DMS153 (cell line): ENCODE measurements at places on chromosomes 7 and 10.

- DNase-seq = no peak
These were observed 57.1 kb upstream of the RHOBTB1 start for GRCh38 chr10:61000769-61001730.

DNA sequence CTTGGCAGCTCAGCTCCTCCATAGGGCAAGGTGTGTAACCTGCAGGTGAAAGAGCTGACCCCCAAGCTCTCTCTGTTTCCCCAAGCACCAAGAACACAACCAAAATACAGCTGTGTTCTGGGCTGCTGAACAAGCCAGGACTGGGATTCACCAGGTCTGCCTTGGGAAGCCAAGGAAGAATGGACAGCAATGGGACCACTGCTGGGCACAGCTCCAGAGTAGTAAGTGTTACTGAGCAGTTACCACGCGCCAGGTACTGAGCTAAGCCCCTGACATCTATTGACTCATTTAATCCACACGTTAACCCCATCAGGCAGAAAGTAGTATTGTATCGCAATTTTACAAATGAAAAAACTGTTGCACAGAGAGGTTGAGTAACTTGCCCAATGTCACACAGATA is 168.3 kb downstream of the GRID1 start:
- no peak for DNase-seq

DNA sequence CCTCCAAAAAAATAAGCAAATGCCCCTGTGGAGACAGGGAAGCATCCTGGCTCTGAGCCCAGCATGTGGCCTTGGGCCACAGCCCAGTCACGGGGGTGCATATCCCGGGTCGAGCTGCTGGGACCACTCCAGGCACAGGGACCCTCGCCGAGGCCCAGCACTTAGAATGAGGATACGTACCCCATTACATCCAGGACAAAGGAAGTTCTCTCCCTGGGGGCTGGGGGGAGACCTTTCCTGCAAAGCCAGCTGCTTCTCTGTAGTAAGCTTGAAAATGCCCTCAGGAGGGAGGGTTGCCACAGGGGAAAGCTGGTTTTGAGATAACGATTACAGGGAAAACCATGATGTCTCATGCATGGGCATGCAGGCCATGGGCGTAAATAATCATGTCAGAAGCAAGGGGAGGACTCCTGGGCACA is 75.5 kb downstream of the HIPK2 start:
- DNase-seq = no peak

GRCh38 chr10:71233482-71233892 is 21.1 kb downstream of the UNC5B start:
- DNase-seq = no peak

DNA sequence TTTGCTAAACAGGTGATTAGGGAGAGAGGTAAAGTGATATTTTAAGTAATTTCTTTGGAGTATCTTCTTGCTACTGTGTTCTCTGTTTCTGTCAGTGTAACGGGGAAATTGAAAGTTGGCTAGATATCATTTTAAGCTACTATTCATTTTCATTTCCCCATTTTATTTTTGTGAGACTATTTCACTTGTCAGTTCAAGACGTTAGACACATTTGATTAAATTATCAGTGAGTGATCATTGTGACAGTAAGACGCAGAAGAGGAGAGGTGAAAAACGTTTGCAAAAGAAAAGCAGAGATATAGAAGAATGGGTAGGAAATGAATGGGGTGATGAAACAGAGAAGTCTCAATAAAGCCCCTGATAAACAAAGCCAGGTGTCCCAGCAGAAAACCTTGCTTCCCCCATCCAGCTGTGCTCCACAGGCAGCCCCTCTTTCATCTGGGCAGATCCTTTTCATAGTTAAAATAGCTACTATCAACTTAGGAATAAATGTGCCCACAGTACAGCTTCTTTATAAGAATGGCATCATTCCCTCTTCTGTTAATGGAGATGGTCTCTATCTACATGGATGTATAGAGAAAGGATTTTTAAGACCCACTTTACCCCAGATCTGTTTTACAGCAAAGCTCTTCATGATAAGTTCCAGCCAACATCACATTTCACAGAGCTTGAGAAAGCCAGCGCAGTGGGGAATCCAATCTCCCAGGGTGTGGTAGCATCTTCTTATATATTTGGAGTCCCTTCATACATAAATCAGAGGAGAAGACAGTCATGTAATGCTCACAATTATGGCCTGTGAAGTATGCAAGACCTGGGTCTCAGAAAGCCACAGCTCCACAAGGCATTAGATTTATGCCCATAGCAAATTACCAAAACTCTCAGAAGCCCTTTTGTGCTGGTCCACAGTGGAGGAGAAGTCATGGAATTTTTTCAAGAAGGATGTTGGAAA is 138.1 kb upstream of the ITGB1 start:
- DNase-seq = no peak

- DNase-seq = no peak
These were observed 222.0 kb upstream of the IMMP2L start for GRCh38 chr7:111784296-111784695.

DNA sequence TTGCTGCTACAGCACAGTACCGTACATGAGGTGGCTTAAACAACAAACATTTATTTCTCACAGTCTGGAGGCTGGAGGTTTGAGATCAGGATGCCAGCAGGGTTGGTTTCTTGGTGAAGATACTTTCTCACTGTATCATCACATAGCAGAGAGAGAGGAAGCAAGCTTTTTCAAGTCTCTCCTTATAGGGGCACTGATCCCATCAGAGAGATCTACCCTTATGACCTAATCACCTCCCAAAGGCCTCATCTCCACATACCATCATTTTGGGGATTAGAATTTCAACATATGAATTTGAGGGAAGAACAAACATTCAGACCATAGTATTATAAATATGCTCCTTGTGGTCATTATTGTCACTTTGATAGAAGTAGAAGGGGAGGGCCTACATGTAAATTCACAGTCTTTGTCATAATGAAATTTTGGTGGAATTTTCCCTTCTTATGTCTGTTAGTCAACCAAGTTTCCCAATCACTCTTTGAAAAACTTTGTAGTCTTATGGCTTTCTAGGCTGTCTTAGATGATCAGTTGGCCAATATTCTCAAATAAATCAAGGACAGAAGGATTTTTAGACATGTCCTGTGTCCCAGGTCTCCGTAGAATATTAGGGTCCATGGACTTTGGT is 606.2 kb downstream of the LRMDA start:
- DNase-seq = no peak

DNA sequence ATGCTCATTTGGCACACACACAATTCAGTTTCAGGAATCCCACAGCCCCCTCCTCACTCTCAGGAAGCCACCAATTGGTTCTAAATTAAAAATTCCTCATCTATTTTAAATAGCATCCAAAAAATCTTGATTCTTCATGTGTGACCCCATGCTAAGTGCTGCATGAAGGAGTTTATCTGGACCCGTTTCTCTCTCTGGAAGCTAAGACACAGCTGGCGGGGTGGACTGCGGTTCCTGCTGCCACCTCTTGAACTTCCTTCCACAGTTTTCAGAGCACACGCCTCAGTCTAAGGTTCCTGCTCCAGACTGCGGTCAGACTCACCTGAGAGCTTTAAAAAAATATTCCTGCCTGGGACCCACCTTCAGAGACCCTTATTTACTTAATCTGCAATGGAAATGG is 34.5 kb downstream of the LYZL1 start:
- DNase-seq = no peak

DNA sequence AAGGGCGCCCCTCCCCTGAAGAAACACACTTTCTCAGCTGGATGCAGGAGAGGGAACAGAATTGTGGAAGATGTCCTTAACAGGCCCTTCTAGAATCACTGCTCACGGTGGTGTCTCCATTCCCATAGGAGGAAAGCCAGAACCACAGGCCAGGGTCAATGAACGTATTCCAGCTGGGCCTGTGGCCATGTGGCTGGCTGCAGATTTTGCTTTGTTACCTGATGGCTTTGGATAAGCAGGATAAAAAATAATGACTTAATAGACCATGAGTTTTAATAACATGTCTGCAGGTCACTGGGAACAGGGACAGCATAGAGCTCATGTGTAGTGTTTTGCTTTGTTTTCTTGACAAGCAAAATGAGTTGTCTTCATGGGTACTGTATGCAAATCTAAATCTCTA is 210.3 kb downstream of the TRIL start:
- DNase-seq = no peak

DNA sequence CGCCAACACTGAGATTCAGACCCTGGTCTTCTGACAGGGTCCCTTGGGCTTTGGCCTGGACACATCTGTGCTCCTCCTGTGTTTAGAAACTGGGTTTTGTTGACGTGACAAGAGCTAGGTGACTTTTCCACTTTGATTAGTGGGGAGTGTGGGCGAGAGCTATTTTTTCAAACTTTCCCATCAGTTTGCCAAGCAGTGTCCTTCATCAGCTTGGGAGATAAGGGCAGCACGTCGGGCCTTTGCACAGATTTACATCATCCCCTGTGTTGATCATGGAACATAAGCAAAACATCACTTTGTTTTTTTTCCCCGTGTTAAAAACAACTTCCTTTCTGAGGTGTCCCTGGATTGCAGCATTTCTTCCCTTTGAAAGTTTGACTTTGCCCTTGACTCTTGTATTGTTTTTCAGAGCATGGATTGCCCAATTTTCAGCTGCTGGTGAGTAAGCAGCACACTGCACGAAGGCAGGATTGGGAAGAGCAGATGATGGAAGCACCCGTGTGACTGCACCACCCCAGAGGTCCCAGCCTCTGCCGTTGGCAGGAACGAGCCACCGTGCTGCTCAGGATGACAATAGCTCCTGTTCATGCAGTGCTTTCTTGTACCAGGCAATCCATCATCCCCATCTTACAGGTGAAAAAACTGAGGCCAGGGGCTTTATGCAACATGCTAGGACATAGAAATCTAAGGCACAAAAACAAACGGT is 6.4 kb upstream of the IGFBP1 start:
- DNase-seq = no peak

- no peak for DNase-seq
These were observed 401.2 kb downstream of the SH2D4B start for GRCh38 chr10:80938903-80939302.

DNA sequence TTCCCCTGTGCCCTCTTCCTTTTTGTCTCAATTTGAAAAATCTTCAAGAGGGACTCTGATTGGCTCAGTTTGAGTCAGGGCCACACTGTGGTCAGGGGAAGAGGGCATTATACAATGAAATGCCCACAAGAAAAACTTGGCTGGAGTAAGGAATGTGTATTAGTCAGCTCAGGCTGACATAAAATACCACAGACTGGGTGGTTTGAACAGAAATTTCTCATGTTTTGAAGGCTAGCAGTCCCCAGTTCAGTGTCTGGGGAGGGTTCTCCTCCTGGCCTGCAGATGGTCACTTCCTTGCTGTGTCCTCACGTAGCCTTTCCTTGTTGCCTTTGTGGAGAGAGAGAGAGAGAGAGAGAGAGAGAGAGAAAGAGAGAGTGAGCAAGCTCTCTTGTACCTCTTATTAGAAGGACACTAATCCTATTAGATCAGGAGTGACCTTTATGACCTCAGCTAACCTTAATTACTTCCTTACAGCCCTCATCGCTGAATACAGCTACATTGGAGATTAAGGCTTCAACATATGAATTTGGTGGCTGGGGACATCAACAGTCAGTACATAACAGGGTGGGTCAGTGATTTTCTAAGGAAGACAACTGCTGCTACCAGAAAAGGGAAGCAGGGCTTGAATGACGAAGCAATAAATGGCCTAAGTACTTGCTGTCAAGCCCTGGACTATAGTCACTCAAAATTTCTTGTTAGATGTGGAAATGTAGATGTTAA is 25.8 kb upstream of the FAM13C start:
- DNase-seq = no peak

DNA sequence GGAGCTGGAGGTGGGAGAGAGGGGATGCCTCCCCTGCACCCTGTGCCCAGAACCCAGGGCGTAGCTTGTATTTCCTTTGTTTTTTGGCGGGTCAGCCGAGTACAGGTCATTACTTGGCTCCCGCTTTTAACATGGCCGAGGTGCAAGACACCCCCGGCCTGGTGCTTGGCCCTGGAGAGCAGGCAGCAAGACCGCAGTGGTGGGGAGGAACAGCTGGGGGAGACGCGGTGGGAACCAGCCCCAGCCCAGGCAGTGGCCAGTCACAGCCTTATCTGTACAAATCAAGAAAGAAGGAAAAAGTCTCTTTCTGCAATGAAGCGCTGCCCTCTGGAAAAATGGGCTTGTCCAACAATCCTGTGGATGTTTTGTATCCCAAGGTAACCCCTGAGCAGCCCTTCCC is 99.1 kb downstream of the TAX1BP1 start:
- no peak for DNase-seq
